Effector memory CD8-positive, alpha-beta T cell (primary cell): ENCODE measurements at places on chromosomes 2 and 18.

DNA sequence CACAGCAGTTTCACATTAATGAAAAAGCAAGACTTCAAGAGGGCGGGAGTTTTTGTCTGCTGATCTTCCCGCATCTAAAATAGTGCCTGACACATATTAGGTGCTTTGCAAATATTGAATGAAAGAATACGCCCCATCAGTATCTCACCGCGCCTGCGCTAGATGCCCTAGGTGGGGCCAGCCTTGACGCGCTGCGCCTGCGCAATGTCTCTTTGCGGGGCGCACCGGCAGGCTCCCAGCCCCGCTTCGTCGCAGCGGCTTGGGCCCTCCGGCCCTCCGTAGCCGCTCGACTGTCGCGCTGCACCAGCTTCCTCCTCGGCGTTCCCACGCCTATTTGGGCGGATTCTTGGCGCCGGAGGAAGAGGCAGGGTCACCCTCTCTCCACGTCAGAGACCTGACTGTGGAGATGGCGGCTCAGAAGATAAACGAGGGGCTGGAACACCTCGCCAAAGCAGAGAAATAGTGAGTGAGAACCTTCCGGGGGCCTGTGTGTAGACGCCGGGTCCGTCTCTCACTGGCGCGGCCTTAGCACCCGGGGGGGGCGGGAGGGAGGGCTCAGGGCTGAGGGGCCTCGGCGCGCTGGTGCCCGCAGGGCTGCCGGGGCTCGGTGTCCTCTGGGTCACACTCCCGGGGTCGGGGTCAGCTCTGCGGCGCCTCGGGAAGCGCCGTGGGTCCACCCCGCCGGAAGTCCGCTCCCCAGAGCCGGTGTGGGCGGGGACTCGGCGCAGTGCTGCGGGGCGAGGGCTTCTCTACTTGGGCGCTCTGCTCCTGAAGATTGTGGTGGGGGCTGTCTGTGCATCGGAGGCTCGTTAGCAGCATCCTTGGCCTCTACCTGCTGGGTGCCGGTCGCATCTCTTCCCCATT is at the start of gene NAPG:
Gene NAPG (plus strand): TSS at position 331 of the 864 bp plus-strand sequence. CDS start 76 bp downstream, at position 407.
- peak; percentile 85 for DNase-seq

GRCh38 chr2:42360890-42361727 is at the start of gene COX7A2L:
TSS of gene COX7A2L (minus strand) at chr2:42361217. CDS start at chr2:42361161, 56 bp downstream.
- peak; percentile 92 for DNase-seq

DNA sequence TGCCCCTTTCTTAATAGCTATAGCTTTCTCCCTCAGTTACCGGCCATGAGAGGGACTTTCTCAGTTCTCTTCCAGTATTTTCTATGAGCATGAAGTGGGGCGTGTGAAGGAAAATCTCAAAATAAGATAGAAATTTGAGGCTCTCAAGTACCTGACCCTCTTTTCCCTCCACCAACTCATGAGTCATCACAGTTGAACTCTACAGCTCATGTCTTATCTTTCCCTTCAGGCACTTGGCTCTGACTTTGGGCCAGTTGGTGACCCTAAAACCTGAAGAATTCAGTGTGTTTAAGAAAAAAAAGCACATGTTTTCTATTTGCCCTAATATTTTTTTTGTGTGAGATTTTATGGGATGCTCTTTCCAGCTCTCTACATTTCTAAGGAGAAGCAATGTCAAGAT is 896.7 kb upstream of the ZEB2 start:
- DNase-seq: no peak

GRCh38 chr2:220904015-220904414 is 668.1 kb downstream of the EPHA4 start:
- no peak for DNase-seq
